ENCODE measurements at places on chromosomes 11 and 22.
A peak's percentile ranks its signal among the peaks of the same experiment; 100 is the strongest.

DNA sequence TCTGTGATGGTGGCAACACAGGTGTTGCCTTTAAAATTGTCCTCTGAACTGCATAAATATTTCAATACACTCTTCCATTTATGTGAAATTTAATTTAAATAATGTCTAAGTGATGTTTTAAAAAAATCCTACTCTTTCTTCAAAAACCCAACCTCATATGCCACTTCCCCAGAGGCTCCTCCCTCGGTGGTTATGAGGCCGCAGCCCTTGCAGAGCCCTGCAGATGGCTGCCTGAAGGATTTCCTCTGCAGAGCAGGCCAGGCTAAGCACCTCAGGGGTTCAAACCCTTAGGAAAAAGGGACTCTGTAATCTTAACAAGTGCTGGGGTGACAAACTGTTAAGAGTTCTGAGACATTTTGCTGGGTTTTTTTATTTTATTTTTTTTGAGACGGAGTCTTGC is 25.2 kb downstream of the MORC2 start:
- no peak for DNase-seq

- DNase-seq, result peak; percentile 15
These were observed 12.6 kb downstream of the UCP3 start for GRCh38 chr11:73996161-73996747.

GRCh38 chr11:93700830-93701229 is 39.3 kb downstream of the CEP295 start:
- no peak for DNase-seq

GRCh38 chr11:12216041-12216451 is 105.7 kb downstream of the MICAL2 start:
- no peak for DNase-seq

- no peak for DNase-seq
These were observed 27.0 kb downstream of the HEPHL1 start for GRCh38 chr11:94048032-94048709.

Measured in NCI-H1092 treated with DMSO at 0.1 percent for 48 hours (cell line).